Astrocyte of the hippocampus (primary cell): ENCODE measurements at places on chromosomes 7 and 10.
A peak's percentile ranks its signal among the peaks of the same experiment; 100 is the strongest.

DNA sequence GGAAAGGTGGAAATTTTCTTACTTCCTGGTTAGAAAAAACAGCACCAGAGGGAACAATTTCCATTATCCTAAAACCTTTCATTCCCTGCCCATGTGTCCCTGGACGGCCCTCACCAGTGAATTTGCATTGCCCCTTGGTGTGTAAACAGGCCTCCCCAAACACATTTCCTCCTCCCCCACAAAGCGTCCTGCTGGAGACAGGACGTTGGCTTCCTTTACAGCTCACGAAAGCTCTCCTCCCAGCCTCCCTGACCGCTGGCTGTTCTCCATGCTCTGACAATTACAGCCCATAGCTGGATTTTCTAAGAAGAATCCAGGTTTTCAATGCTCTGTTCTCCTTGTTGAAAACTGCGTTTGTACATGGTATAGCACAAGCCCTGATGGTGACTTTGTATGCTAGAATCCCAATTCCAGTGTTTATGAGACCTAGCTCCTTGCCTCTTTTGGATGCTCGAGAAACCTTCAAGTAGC is 724.2 kb upstream of the CELF2 start:
- peak; percentile 61 for DNase-seq

- DNase-seq = no peak
Measured at GRCh38 chr10:99880080-99880835, 97.8 kb downstream of the ABCC2 start.

DNA sequence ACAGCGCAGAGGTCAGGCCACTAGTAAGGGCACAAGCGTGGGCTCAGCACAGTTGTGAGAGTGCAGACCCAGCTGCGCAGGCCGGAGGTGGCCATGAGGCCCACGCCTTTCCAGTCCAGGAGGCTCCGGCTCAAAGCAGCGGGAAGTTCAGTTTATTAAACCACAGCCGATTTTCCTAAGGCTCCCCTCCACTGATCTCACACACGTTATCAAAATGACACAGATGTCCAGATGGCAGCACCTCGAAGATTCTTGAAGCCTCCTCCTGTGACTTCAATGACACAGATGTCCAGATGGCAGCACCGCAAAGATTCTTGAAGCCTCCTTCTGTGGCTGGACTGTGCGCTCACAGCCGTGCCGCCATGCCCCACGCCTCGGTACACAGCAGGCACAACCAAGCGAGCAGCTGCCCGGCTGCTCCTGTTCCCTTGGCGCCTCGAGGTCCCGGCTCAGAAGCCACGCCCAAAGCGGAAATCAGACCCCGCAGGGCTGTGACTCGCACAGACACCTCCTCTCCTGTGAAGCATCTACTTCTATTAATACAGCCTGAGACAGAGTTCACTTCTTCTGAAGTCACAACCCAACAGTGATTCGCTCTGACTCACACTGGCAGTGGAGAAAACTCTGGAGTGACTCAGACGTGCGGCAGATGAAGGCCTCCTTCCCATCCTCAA is 122.7 kb downstream of the MAD1L1 start:
- peak; percentile 82 for DNase-seq

DNA sequence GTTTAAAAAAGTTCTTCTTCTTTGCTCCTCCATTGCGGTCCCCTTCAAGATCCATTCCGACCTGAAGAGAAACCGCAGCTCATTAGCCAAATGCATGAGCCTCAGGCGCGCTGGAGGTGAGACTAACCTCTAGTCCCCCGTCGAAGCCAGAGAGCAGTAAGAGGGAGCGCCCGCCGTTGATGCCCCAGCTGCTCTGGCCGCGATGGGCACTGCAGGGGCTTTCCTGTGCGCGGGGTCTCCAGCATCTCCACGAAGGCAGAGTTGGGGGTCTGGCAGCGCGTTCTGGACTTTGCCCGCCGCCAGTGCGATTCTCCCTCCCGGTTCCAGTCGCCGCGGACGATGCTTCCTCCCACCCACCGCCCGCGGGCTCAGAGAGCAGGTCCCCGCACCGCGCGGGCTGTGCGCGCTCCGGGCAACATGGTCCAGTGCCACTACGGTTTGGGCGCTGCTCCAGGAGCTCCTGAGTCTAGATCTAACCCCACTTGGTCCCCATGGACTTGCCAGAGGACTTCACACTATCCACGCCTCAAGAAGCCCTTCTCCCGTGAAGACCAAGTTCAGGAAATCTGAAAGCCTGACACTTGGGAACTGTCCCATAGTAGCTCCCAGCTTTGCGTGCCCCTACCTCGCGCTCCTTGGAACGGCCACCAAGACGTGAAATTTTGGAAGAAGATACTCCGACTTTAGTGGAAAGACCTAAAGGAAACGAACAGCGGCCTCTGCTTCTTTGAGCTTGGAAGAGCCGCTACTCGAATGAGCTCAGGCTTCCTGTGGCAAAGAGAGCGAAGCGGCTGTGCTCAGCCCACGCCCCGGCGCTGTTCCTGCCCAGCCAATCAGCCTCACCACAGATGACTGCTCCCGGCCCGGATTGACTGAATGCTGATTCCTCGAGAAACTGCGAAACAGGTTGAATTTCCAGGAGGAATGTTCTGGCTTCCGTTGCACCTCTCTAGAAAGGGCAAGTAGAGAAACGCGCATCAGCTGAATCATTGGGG is at the start of gene ABCB1:
TSS of gene ABCB1 (minus strand) at position 755 of the 995 bp plus-strand sequence. CDS start at position 55, 700 bp downstream.
- peak; percentile 78 for DNase-seq

- no peak for DNase-seq
Measured at GRCh38 chr7:45183711-45184210, 26.2 kb downstream of the RAMP3 start.

DNA sequence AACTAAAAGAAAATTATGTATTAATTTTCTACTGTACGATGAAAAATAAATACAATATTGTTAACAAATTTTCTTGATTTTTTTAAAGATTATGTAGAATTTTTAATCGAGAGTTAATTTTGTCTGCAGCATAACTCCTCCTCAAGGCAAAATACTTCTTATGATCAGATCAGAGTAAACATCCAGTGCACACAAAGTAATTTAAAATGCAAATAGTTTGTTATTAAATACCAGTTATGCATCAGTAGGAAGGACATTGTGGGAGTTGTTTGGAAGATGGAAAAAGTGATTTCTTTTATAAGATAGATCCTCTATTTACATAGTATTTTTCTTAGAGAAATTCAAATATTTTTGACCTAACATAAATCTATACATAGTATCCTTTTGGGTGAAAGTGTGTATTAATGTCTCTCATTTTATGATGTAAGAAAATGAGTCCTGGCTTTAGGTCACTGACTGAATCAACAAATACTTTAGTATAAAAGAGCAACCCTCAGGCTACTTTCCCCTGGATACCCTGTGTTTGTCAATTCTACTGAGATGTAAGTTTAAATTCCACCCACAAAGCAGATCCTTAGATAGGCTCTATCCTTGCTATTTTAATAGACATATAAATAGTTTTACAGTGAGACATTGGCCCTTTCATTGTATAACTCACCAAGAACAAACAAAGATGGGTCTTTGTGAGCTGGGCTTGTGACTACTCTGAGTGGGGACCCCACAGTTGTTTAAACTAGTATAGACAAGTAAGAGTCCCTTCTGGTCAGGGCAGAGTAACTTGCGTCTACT is 1133.7 kb downstream of the GATA3 start:
- no peak for DNase-seq

DNA sequence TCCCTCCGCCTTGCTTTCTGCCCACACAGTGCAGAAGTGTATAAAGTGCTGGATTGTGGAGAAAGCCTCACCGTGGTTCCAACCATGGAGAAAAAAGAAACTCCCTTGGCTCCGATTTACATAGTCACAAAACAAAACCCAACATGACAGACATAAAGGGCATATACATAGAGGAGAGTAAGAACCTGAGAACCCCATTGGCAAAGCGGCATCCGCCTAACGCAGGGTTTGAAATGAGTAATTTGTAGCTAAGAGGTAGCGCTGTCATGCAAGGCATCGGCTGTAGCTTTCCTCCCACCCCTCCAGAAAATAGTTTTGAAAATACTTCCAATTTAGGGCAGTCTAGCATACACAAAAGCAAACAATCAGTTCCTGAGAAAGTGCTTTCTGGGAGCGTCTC is 126.0 kb upstream of the NRBF2 start:
- no peak for DNase-seq

GRCh38 chr10:68099736-68100135 is 9.6 kb upstream of the MYPN start:
- DNase-seq = peak; percentile 59

GRCh38 chr7:13240349-13240748 is 552.9 kb downstream of the ARL4A start:
- DNase-seq = peak; percentile 69

GRCh38 chr7:147639037-147639436 is 951.5 kb upstream of the C7orf33 start:
- DNase-seq = no peak

GRCh38 chr7:29102558-29103151 is 43.7 kb downstream of the CPVL start:
- DNase-seq = peak; percentile 77

DNA sequence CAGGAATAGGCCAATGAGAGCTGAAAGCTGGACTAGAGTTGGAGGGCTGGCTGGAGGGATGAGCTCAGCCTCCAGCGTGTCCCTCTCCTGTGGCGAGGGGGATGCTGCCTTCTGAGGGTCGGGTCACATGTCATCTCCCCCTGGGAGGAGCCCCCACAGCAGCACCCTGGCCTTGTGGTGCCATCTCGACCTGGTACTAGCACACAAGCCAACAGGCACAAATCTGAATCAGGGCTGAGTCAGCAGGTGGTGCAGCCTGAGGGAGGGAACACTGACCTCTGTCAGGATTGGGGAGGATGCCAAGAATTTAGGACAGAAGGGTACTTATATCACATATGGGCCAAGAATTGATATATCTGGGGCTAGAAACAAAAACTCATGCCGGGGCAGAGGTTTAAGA is 280.4 kb downstream of the CELF2 start:
- DNase-seq = peak; percentile 11

- DNase-seq = peak; percentile 31
Measured at GRCh38 chr7:7122701-7123281, 59.6 kb upstream of the C1GALT1 start.

DNA sequence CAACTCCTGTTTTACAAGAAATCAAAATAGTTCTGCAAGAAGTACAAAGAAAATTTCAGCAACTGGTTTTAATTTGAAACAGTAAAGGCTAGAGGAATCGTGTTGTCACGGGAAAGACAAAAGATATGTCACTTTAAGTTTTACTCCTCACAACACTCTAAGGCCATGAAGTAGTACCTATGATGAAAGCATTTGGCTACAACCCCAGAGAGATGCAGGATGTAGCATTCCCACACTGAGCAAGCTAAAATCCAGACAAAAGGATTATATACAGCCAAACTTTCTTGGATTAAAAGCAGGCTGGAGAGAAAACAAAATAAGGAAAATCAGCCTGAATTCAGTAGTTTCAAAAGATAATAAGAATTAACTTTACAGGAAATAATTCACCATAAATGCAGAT is 245.5 kb upstream of the STEAP1 start:
- DNase-seq = no peak

DNA sequence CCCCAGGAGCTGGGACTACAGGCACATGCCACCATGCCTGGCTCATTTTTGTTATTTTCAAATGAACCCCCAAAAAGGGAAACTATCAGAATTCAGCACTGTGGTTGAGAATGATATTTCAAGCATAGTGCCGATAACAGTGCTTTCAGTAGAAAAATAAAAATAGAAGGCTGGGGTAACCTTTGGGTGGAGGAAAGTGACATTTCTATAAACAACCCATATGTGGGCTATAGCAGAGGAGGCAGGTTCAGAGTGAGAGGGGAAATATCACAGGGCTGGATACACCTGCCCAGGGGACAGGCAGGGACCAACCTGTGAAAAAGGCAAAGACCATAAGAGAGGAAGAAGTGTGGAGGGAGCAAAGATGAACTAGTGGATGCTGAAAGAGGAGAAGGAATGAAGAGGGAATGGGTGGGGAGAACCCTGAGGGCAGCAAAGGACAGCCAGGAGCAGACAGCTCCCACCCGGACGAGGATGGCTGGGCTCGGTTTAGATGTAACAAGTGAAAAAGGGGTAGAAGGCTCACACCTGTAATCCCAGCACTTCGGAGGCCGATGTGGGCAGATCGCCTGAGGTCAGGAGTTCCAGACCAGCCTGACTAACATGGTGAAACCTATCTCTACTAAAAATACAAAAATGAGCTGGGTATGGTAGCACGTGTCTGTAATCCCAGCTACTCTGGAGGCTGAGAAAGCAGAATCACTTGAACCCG is 56.5 kb downstream of the MAP3K8 start:
- no peak for DNase-seq

DNA sequence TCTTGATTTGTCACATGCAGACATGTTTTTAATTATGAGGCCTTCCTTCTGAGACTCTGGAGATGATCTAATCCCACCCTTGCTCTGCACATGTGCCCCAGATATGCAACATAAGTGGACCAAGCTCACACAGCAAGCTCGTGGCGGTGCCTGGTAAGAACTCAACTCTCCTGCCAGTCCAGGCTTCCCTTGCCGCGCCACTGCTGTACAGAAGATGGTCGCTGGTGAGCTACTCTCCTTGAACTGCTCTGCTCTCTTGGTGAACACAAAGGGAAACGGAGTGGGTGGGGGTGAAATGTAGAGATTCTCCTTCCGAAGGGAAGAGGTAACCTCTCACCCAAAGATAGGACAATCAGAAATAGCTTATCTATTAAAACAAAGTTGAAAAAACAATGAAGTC is 25.7 kb downstream of the MYOF start:
- DNase-seq = no peak

DNA sequence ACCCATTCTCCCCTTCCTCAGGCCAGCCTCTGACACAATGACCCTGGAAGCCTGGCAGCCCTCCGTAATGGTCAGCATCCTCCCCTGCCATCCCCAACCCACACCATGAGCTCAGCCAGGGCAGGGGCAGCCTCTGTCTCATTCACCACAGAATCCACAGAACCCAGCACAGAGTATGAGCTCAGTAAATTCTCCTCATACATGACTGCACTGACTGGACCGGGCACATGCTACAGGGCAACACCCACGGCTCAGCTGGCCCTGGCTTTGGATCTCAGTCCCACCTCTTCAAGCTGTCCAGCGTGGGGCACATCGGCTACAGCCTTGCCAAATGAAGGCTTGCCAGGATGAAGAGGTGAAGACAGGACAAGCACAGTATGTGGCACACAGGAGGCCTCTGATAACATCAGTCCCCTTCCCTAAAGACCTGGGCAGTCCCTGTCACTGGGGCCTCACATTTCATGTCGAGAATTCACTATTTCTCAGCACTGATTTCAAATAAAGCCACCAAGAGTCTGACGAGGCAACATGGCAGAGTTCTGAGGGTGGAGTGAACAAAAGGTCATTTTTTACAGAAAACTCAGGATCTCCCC is 7.9 kb downstream of the GPRIN2 start:
- DNase-seq = peak; percentile 57
